ENCODE measurements at places on chromosomes 3 and 15.
A peak's percentile ranks its signal among the peaks of the same experiment; 100 is the strongest.

- no peak overlapping the region for H3K27ac ChIP-seq
- no peak overlapping the region for H3K4me3 ChIP-seq
- H3K4me1 ChIP-seq = no peaks in the 10 kb centered on the region
- peaks cover 37% of the 10 kb centered on the region for H3K27me3 ChIP-seq
- ATAC-seq = no peak
Observed at GRCh38 chr3:185658504-185658912, 72.4 kb downstream of the SENP2 start.

GRCh38 chr3:17852217-17852616 is 109.8 kb upstream of the TBC1D5 start:
- H3K4me3 ChIP-seq = no peak overlapping the region
- H3K36me3 ChIP-seq = no peaks in the 10 kb centered on the region
- no peaks in the 10 kb centered on the region for H3K27me3 ChIP-seq
- H3K27ac ChIP-seq = no peak overlapping the region
- no peaks in the 10 kb centered on the region for H3K4me1 ChIP-seq
- ATAC-seq = peak; percentile 60

- peak overlapping the region; percentile 34 for H3K4me3 ChIP-seq
- H3K27me3 ChIP-seq = no peaks in the 10 kb centered on the region
- peak; percentile 76 for ATAC-seq
Observed at GRCh38 chr3:5006755-5007202, 27.5 kb downstream of the BHLHE40 start.

DNA sequence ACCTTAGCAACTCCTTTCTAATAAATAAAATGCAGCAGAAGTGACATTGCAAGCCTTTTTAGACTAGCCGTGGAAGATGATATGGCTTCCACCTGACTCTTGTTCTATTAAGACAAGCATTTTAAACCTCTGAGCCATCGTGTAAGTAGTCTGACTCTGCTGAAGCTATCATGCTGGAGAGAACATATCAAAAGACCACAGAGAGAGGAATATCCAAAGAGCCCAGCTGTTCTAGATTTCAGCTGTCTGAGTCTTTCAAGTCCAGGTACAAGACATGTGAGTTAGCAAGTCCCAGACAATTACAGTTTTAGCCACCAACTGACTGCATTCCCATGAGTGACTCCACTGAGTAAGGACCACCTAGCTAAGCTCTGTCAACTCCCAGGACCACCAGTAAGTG is 517.0 kb upstream of the NAALADL2 start:
- H3K36me3 ChIP-seq = no peaks in the 10 kb centered on the region
- H3K27ac ChIP-seq = no peak overlapping the region
- H3K4me1 ChIP-seq = no peaks in the 10 kb centered on the region
- no peak for ATAC-seq
- H3K27me3 ChIP-seq = no peaks in the 10 kb centered on the region

GRCh38 chr15:49366496-49366895 is 56.5 kb upstream of the FGF7 start:
- peak; percentile 31 for ATAC-seq
- H3K4me3 ChIP-seq = no peak overlapping the region
- no peak overlapping the region for H3K27ac ChIP-seq
- H3K36me3 ChIP-seq = peaks cover 5% of the 10 kb centered on the region
- H3K4me1 ChIP-seq = peaks cover 6% of the 10 kb centered on the region

- ATAC-seq = no peak
- peaks cover 30% of the 10 kb centered on the region for H3K36me3 ChIP-seq
- H3K27me3 ChIP-seq = no peaks in the 10 kb centered on the region
- H3K4me1 ChIP-seq = peaks cover 21% of the 10 kb centered on the region
- H3K4me3 ChIP-seq = no peak overlapping the region
Observed at GRCh38 chr15:85592148-85592547, 202.6 kb downstream of the KLHL25 start.

GRCh38 chr3:26558257-26558656 is 64.3 kb upstream of the LRRC3B start:
- ATAC-seq = no peak
- H3K4me3 ChIP-seq = no peak overlapping the region
- no peak overlapping the region for H3K27ac ChIP-seq
- no peaks in the 10 kb centered on the region for H3K4me1 ChIP-seq
- no peaks in the 10 kb centered on the region for H3K36me3 ChIP-seq

GRCh38 chr3:137588871-137589270 is 175.2 kb upstream of the SOX14 start:
- ATAC-seq = no peak
- no peaks in the 10 kb centered on the region for H3K27me3 ChIP-seq
- H3K36me3 ChIP-seq = no peaks in the 10 kb centered on the region
- H3K4me3 ChIP-seq = no peak overlapping the region
- no peaks in the 10 kb centered on the region for H3K4me1 ChIP-seq

GRCh38 chr15:78985859-78986475 is 41.1 kb upstream of the CTSH start:
- H3K4me3 ChIP-seq = no peak overlapping the region
- ATAC-seq = no peak
- H3K36me3 ChIP-seq = peaks cover 23% of the 10 kb centered on the region
- no peak overlapping the region for H3K27ac ChIP-seq
- peaks cover 34% of the 10 kb centered on the region for H3K4me1 ChIP-seq
- no peaks in the 10 kb centered on the region for H3K27me3 ChIP-seq

GRCh38 chr3:120566243-120566975 is 29.7 kb upstream of the NDUFB4 start:
- H3K4me1 ChIP-seq = no peaks in the 10 kb centered on the region
- no peaks in the 10 kb centered on the region for H3K36me3 ChIP-seq
- peak; percentile 12 for ATAC-seq
- H3K4me3 ChIP-seq = no peak overlapping the region
- H3K27me3 ChIP-seq = peaks cover 26% of the 10 kb centered on the region

DNA sequence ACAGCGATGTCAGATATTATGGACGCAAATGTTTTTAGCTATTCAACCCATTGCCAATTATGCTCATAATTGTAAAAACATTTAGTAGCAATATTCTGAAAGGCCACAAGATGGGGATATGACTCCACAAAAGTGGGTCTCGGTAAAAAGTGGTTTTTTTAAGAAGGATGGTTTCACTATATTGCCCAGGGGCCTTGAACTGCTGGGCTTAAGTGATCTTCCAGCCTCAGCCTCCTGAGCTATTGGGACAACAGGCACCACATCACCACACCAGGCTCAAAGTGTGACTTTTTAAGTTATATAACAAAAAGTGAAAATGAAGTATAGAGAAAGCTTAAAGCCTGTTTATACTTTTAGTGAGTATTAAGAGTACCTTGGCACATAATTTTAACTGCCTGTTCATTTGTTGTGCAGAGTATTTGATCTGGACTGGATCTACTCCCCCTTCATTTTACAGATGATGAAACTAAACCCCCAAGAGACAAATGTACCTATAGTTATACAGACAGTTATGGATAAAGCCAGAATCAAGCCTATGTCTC is 9.4 kb downstream of the NAA50 start:
- no peaks in the 10 kb centered on the region for H3K27me3 ChIP-seq
- peaks cover 56% of the 10 kb centered on the region for H3K4me1 ChIP-seq
- H3K4me3 ChIP-seq = no peak overlapping the region
- H3K27ac ChIP-seq = peak overlapping the region; percentile 60
- peaks cover 6% of the 10 kb centered on the region for H3K36me3 ChIP-seq
- ATAC-seq = peak; percentile 63

DNA sequence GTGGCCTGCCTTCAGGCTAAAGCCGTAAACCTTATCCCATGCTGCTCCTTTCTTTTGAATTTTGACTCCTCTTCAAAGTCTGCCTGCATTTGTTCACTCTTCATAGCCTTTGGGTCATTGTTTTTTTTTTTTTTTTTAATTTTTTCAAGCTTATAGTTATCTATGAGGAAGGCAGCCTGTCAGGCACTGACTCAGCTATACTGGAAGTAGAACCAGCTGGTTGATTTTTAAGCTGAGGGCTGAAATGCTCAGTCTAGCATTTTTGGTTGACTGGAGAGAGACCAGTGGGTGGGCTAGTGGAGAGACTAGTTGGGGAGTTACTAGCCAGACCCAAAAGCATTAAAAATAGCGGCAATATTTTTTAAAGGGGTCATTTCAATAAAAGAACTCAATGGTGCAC is 44.1 kb downstream of the C3orf20 start:
- H3K27me3 ChIP-seq = peaks cover 17% of the 10 kb centered on the region
- H3K36me3 ChIP-seq = peaks cover 5% of the 10 kb centered on the region

GRCh38 chr3:171240504-171240835 is 213.9 kb upstream of the SLC2A2 start:
- ATAC-seq = no peak
- no peak overlapping the region for H3K27ac ChIP-seq

DNA sequence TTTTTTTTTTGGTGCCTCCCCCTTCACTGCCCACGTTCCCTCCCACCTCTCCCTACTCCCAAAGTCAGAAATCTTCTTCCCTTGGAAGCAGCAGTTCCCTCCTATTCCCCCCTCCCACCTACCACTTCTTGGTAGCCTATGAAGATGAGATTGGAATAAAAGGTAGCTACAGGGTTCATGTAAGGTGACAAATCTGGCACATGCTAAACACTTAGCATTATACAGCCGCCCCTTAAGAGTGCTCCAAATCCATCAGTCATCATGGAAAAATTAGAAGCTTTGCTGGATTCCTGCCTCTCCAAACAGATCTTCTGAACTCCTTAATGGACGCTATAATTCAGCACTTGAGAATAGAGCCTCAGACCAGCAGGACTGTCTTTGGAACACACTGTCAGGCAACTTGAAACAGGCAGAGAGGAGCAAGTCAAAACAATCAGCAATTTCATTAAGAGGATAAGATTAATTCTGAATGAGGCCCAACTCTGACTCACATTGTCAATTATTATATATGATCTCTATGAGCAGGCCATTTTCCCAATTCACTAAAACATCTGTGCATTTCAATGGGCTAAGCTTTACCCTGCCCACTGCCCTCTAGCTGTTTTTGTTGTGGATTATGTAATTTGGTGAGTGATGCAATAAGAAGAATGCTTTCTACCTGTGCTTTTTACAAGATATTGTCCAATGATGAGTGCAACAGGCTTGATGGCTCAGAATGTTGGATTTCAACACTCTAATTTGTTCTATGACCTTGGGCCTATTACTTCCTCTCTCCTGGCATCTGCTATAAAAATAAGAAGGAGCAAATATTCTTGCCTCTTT is 34.6 kb upstream of the SPRED1 start:
- no peak overlapping the region for H3K27ac ChIP-seq
- ATAC-seq = no peak
- no peak overlapping the region for H3K4me3 ChIP-seq
- no peaks in the 10 kb centered on the region for H3K4me1 ChIP-seq
- no peaks in the 10 kb centered on the region for H3K36me3 ChIP-seq

DNA sequence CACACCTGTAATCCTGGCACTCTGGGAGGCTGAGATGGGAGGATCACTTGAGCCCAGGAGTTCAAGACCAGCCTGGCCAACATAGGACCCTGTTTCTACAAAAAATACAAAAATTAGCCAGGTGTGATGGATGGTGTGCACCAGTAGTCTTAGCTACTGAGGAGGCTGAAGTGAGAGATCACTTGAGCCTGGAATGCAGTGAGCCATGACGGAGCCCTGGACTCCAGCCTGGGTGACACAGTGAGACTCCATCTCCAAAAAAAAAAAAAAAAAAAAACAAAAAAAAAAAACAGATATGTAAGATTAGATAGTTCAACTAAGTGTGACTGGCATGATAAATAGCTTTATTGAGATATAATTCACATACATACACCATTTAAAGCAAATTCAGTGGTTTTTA is 9.7 kb downstream of the RBSN start:
- no peaks in the 10 kb centered on the region for H3K4me1 ChIP-seq
- no peaks in the 10 kb centered on the region for H3K27me3 ChIP-seq

DNA sequence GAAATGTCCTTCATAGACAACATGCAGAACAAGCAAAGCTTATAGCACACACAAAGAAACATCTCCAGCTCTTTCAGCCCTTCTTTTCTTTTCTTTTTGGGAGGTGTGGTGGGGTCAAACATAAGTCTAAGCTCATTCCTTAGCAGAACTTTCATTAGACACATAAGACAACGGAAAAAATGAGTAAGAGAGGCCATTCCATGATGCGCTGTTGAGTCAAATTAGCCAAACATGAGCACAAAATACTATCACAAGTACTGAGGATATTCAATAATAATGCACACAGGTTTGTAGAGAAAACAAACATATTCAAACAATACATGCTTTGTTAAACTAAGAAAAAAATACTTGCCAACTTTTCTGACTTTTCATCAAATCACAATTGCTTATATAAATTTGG is 83.0 kb downstream of the PLOD2 start:
- no peak overlapping the region for H3K4me3 ChIP-seq
- ATAC-seq = no peak
- no peaks in the 10 kb centered on the region for H3K36me3 ChIP-seq

GRCh38 chr3:67531181-67532101 is 123.0 kb downstream of the SUCLG2 start:
- no peak for ATAC-seq
- H3K27me3 ChIP-seq = no peaks in the 10 kb centered on the region
- H3K4me1 ChIP-seq = peaks cover 17% of the 10 kb centered on the region
- H3K36me3 ChIP-seq = peaks cover 48% of the 10 kb centered on the region
- H3K4me3 ChIP-seq = no peak overlapping the region
- no peak overlapping the region for H3K27ac ChIP-seq

- no peak overlapping the region for H3K27ac ChIP-seq
- ATAC-seq = no peak
- no peak overlapping the region for H3K4me3 ChIP-seq
Observed at GRCh38 chr3:111465081-111465670, 76.8 kb upstream of the CD96 start.

DNA sequence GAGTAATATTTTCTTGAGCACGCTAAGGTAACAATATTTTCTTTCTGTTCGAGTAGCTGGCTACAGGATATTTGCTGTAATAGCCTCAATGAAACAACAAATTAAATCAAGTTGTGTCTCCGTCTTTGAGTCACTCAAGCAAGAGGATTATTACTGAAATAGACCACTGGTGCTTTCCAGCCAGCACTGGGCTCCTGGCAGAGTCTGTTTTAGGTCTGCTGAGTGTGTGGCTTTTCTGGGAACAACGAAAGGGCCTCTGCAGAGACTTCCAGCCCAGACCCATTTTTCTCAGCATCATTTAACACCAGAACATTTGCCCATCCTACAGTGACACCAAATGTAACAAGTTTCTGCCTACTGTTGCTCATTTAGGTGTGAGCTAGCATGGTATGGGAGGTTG is 652.9 kb downstream of the MAGI1 start:
- H3K27ac ChIP-seq = no peak overlapping the region
- no peaks in the 10 kb centered on the region for H3K27me3 ChIP-seq
- ATAC-seq = no peak
- no peaks in the 10 kb centered on the region for H3K36me3 ChIP-seq
- H3K4me3 ChIP-seq = no peak overlapping the region

- H3K4me1 ChIP-seq = no peaks in the 10 kb centered on the region
- H3K36me3 ChIP-seq = peaks cover 30% of the 10 kb centered on the region
- no peak overlapping the region for H3K4me3 ChIP-seq
- no peaks in the 10 kb centered on the region for H3K27me3 ChIP-seq
- ATAC-seq = no peak
Observed at GRCh38 chr15:64193971-64194370, 31.1 kb upstream of the PPIB start.

GRCh38 chr3:22353126-22353525 is 602.1 kb upstream of the ZNF385D start:
- no peak overlapping the region for H3K27ac ChIP-seq
- no peaks in the 10 kb centered on the region for H3K27me3 ChIP-seq
- H3K4me1 ChIP-seq = no peaks in the 10 kb centered on the region
- H3K36me3 ChIP-seq = no peaks in the 10 kb centered on the region
- no peak for ATAC-seq
- no peak overlapping the region for H3K4me3 ChIP-seq
